ENCODE measurements at places on chromosomes 11 and 22. TPM values are rescaled to one million over a fixed set of nuclear protein-coding genes. Genes with fewer than 3 reads are reported as not detected.

- no peak for DNase-seq
Observed at GRCh38 chr11:19605520-19606371, 106.9 kb upstream of the NAV2 start.

Gene PLAAT5
- total RNA-seq = 0.95 TPM

DNA sequence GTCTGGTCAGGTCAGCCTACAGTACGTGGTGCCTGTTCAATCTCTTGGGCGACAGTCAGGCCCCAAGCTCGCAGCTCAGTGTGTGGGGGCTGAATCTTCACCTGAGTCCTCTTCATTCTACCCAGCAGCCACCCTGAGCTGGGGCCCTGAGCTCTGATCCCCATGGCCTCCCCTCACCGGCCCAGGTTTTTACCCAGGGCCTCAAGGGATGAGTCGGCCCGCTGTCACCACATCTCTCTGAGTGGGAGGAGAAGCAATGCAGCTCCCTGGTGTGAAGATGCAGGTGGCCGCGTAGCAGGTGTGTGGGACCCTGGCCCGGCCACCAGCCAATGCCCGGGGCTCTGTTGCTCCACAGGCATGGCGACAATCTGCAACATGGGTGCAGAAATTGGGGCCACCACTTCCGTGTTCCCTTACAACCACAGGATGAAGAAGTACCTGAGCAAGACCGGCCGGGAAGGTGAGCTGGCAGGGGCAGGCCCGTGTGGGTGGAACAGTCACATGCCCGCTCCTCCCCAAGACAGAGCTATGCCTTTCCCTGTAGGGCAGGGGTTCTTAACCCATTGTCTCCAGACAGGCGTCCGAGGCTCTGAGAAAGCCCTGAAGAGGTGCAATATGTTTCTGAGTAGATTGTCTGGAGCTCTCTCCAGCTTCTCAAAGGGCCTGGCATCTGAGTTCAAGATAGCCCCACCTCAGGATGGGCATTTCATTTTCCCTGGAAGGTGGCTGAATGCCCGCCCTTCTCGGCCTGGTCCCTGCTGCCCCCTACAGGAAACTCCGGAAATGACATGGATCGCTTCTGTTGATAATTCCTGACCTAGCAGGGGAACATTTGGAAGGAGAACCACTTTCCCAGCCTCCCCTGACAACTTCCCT is 26.9 kb downstream of the POLR3H start:
- no peak for DNase-seq

GRCh38 chr22:29658176-29658575 is 54.7 kb downstream of the NF2 start:
- DNase-seq = no peak

Gene OR2AG2
- total RNA-seq = not detected

DNA sequence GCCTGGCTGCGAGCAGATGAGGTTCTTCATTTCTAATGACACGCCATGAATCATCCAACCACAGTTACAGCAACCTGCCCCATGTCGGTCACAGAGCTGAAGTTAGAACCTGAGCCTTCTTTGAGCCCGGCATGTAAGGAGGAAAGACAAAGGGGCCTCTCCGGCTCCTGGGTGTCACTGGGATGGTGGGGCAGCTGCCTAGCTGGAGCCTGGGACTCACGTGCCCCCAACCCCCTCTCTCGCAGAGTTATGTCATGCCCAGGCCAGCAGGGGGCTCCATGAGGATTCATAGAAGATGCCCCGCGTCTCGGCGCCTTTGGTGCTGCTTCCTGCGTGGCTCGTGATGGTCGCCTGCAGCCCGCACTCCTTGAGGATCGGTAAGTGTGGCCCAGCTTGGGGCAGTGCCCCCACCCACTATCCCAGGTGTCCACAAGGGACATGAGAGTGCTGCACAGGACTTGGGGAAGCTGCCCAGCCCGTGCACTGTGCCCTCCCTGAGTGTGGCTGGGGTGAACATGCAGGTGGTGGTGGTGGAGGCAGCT is 148.5 kb downstream of the GRIK4 start:
- DNase-seq = peak; percentile 19

DNA sequence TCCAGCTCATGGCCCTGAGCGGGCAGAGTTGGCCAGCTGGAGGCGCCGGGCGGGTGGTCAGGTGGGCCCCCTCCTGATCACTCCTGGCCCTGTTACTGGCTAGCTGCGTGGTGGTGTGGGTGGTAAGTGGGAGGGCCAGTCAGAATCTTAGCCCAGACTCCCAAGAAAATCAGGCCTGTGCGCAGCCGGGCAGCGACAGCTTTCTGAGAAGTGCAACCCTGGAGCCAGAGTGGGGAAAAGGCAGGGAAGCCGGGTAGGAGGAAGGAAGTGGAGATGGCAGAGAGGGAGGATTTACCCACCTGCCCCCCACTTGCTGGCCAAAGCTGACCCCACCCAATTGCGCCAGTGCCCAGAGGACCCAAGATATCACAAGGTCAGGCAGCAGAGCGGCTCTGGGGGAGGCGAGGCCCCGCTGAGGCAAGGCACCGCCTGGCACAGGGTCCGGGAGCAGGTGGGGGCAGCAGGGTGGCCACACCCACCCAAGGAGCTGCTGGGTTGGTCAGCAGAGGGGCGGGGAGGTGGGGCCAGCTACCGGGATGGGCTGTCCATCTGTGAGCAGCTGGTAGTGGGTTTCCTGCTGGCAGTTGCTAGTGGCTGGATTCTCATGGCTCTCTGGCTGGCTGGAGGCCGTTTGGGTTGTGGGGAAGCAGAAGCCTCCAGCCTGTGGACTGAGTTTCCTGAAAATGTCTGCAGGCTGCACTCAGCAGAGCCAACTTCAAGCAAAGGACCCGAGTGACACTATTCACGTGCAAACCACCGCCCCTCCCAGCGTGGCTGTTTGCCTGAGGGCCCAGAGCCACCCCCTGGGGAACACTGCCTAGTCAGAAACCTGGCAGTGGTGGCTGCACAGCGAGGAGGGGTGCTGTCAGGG is 196.4 kb downstream of the IGLL1 start:
- DNase-seq = no peak

Gene SLC17A6
- not detected for total RNA-seq

Gene SNX15
- 28.1 TPM for total RNA-seq

- peak; percentile 18 for DNase-seq
Observed at GRCh38 chr11:73969091-73969490, 13.6 kb downstream of the UCP2 start.

Gene APOC3
- not detected for total RNA-seq

GRCh38 chr11:114813189-114813718 is 134.9 kb downstream of the NXPE2 start:
- DNase-seq = no peak

Gene HTR3A
- not detected for total RNA-seq

GRCh38 chr11:8023831-8024555 is 36.9 kb downstream of the EIF3F start:
- no peak for DNase-seq

- no peak for DNase-seq
Observed at GRCh38 chr11:35970445-35970844, 26.6 kb downstream of the LDLRAD3 start.
